Stomach (tissue), 19 donors: ENCODE measurements at places on chromosomes 1 and 21. TPM values are rescaled to one million over a fixed set of nuclear protein-coding genes. Genes with fewer than 3 reads are reported as not detected.

DNA sequence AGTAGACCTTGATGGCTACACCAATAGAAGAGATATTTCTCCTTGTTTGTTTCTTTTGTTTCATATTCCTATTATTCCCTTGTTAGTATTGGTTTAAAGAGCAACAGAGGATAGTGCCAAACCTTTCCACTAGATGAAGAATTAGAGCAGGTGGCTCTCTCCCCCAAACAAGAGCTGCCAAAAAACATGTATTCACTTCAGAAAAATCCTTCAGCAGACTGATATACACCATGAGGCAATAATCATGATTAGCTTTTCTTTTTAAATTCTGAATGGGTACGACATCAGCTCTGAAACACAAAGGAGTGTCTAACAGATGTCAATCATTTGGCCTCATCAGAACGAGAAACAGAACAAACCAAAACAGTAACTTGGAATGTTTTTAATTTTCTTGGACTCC is 67.3 kb upstream of the MAP10 start:
- DNase-seq = no peak

GRCh38 chr1:187078321-187078720 is 249.6 kb downstream of the PLA2G4A start:
- DNase-seq = no peak

GRCh38 chr1:153734396-153735089 is 6.7 kb downstream of the INTS3 start:
- DNase-seq = no peak

GRCh38 chr1:164719676-164720439 is 160.9 kb downstream of the PBX1 start:
- no peak for DNase-seq

DNA sequence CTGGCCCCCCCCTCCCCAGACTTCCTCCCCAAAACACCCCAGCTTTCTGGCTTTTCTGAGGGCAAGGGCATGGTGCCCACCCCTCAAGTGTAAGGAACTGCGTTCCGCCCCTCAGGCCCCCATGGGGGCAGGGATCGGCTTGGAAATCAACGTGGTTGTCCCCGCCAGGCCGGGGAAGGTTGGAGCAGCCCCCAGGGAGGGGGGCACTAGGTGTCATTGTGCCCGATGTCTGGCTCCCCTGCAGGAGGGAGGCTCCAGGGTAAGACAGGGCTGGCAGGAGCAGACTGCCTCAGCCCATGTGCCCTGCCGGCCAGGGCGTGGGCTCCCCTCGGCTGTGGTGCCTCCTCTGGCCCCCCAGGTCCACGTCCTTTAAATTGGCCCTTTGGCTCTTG is 7.4 kb upstream of the TFAP2E start:
- DNase-seq = no peak

- no peak for DNase-seq
Measured at GRCh38 chr1:788835-789234, 102.4 kb upstream of the OR4F16 start.

GRCh38 chr1:58459911-58460310 is 86.6 kb downstream of the OMA1 start:
- no peak for DNase-seq

DNA sequence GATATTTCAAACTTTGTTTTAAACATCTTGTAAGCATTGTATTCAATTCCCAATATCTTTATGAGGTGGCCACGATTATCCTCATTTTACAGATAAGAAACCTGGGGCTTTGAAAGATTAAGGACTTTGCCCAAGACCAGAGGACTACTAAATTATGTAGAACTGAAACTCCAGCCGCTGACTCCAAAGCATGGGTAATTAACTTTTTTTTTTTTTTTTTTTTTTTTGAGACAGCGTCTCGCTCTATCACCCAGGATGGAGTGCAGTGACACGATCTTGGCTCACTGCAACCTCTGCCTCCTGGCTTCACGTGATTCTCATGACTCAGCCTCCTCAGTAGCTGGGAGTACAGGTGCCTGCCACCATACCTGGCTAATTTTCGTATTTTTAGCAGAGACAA is 68.7 kb downstream of the ALG14 start:
- DNase-seq = no peak

DNA sequence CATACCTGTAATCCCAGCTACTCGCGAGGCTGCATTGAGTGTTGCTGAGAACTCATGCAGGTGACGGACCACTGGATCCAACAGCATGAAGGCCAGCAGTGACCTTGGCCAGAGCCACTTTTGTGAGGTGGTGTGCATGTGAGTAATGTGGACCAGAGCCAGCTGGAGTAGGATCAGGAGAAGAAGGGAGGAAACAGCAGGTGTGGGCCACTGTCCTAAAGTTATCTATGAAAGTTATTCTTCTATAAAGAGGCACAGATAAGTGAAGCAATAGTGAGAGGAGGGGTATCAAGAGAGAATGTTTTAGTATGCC is 47.8 kb downstream of the TCP10L start:
- no peak for DNase-seq

DNA sequence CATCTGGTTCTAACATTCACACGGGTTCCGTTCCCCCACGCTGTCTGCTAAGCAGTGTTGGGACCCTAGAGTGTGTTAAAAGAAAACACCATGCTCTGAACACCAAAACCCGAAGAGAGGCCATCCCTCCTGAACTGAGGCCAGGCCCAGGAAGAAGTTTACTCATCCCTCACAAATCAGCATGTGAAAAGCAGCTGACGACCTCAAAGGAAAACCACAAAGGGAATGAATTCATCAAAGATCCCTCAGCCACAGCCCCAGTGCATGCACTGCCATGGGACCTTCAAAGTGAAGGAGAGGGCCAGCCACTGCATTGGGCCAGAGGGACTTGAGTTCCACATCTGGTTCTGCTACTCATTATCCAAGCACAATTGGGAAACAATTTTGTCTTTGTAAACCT is 7.0 kb upstream of the PSEN2 start:
- DNase-seq = no peak

DNA sequence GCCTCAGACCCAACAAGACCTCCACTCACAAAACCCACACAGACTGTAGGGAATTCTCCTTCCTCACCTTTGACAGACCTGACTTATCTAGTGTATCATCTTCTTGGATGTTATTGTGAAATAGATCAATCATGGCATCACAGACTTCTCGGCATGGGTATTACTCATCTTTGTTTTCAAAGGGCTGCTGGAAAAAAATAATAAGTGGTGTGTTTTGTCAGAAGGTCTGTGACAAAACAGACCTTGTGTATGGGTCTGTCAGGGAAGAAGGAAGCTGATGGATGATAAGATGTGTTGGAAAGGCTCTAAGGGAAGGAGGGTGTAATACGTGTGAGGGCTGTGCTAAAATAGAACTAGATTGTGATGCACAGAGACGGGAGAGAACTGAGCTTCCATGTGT is 13.9 kb upstream of the S100A7 start:
- DNase-seq = no peak

GRCh38 chr21:17674106-17674505 is 61.4 kb upstream of the BTG3 start:
- DNase-seq = no peak

DNA sequence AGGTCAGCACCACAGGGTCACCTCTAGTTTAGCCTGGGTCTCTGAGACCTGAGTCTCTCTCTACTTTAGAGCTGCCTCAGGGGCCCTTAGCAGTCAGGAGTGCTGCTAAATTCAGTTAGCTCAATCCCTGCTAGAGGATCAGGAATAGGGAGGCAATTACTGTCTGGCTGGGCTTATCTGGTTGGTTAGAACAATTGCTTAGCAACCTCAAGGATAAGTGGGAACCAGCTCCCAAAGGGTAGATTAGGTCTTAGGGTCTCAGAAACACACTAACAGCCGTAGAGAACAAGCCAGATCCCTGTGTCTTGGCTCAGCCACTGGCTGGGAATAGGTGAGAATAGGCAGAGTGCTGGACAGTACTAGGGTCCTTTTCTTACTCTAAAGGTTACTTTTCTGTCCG is 7.7 kb downstream of the PM20D1 start:
- no peak for DNase-seq

GRCh38 chr1:39933956-39934941 is 20.7 kb upstream of the MFSD2A start:
- DNase-seq = peak; percentile 89

DNA sequence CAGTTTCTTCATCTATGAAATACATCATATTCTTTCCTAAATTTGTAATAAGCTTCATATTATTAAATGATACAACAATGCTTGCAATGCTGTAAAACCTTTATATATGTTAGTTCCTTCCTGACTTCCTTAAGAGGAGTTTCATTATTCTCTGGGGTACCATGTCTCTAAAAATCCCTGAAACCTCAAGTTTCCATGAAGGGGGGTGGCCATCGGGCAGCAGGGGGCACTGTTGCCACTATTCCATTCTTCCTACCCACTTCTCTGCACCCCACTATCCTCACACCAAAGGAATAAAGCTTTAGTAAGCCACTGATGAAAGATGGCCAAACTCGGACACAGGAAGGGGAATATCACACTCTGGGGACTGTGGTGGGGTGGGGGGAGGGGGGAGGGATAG is 9.0 kb upstream of the DMRTB1 start:
- DNase-seq = no peak

GRCh38 chr1:31033598-31033997 is 31.9 kb downstream of the PUM1 start:
- no peak for DNase-seq

GRCh38 chr1:168235548-168235885 is 9.7 kb downstream of the SFT2D2 start:
- no peak for DNase-seq

DNA sequence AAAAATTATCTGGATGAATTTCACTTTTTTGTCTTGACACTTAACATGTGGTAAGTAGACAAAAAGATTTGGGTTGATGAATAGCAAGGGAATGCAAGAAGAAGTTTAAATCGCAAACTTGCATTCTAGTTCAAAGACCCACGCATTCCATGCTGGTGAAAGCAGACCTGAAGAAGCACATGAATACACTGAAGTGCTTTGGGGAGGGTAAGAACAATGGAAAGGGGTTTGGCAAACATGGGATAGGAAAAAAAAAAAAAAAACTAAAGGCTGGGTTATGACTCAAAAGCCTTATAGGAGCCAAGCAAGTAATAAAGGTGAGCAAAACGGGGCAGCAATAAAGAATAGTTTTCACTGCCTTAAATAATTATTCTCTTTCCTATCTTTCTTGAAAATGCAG is 450.2 kb downstream of the LMO4 start:
- DNase-seq = no peak

GRCh38 chr1:25676488-25676887 is 59.9 kb downstream of the MAN1C1 start:
- DNase-seq = peak; percentile 40

- peak; percentile 41 for DNase-seq
Measured at GRCh38 chr1:227887697-227888403, 59.9 kb downstream of the WNT9A start.

GRCh38 chr21:44949779-44950198 is 10.0 kb downstream of the SLX9 start:
- peak; percentile 91 for DNase-seq

- DNase-seq = no peak
Measured at GRCh38 chr1:165179306-165179705, 177.2 kb downstream of the LMX1A start.

DNA sequence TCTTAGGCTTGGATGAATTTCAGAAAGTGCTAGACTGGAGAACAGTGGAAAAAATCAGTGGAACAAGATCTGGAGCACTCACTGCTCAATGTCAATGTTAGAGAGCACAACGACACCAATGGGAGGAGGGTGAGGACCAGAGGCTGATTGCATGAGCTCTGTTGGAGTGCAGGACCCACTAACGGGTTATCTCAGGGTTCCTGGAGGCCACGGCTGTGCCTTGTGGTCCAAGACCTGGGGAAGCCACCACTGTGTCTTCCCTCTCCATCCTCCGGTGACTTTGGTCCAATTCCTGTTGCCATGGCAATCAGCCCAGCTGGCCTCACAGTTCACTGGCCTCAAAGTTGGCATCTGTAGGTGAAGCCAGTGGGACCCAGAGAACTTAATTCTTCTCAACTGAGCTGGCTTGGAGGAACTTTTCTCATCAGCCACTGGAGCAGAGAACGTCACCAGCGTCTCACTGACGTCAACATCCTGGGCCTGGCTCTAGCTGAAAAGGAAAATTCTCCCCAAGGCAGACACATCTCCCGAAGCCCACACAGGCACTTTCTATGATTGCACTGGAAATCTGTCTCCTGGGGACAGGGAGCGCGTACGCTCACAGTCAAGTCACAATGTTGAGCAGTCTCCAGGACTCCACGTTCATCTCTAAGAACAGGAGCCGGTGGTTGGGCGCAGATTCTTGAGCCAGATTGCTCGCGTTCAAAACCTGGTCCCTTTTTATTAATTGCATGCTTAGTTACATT is 21.9 kb upstream of the GPR157 start:
- no peak for DNase-seq

- no peak for DNase-seq
Measured at GRCh38 chr21:38350684-38351083, 93.9 kb downstream of the KCNJ15 start.

DNA sequence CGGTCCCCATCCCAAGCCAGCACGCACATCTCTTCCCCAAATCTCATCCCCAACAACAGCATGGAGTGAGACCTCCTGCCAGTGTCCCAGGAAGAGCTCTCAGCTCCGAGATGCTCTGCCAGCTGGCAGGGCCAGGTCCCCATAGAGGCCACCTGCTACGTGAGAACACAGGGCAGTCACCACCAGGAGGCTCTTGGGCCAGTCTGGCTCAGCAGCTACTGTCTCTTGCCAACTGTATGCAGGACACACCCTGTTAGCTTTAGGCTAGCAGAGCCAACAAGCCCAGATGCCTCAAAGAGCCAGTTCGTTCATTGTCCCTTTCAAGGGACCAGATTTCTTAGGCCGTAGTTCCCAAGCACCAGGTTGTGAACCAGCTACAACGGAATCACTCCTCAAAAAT is 36.9 kb downstream of the FBXO2 start:
- DNase-seq = no peak

GRCh38 chr1:179079113-179079761 is 2.6 kb upstream of the TOR3A start:
- DNase-seq = peak; percentile 47

The ADAM30 gene
- not detected for total RNA-seq

The KRTAP7-1 gene
- total RNA-seq = not detected

The NBPF10 gene
- total RNA-seq = 3.6 TPM

The CD247 gene
- total RNA-seq = not detected

The PTPRC gene
- 36.8 TPM for total RNA-seq

The DIO1 gene
- not detected for total RNA-seq

The TTC22 gene
- 9.4 TPM for total RNA-seq

The TSACC gene
- total RNA-seq = not detected

The BRINP2 gene
- total RNA-seq = not detected

The SAMD11 gene
- total RNA-seq = 4.6 TPM

The TNFSF4 gene
- not detected for total RNA-seq

The S100B gene
- 5.4 TPM for total RNA-seq

The UCHL5 gene
- 8.7 TPM for total RNA-seq

The DNAJC16 gene
- total RNA-seq = 26.4 TPM

The LIN28A gene
- not detected for total RNA-seq

The ACKR1 gene
- total RNA-seq = 10.5 TPM

The BOLA1 gene
- total RNA-seq = 11.3 TPM
